ENCODE measurements at places on chromosomes 1 and 21.

- no peak for ATAC-seq
Observed at GRCh38 chr1:177891809-177892208, 78.0 kb downstream of the SEC16B start.

DNA sequence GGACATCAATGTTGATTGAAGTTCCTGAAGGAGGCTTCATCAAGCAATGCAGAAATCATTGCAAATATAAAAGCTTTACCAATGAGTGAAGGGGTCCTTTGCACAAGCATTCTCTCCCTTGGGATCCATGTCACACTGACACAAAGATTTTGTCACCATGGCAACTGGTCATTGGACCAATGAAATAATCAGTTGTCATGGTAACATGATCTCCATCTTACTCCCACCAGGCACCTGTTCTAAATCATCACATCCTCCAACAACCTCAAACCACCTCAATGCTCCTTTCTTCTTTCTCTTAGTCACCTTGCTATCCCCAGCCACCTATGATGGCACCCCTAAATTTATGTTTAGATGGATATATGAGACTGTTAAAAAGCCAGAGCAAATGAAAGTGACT is 13.5 kb upstream of the FOXJ3 start:
- no peak for ATAC-seq

GRCh38 chr21:42022906-42023305 is 12.7 kb upstream of the ZBTB21 start:
- ATAC-seq, result no peak

GRCh38 chr1:30411206-30411605 is 312.2 kb downstream of the MATN1 start:
- no peak for ATAC-seq

DNA sequence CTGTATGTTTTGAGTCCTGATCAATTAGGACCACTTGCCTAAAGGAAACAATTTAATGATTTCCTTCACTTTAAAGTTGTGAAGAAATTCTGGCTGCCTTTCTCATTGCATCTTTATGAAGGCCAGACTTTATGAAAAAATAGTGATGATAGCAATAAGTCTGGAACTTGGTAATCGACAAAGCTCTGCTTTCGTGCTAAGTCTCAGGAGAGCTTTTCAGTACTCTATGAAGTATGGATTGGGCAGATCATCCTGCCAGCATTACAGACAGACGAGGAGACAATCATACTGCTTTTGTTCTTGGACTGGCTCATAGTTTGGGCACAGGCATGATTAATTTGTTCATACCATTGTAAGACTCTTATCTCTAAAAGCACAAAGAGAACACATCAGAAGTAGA is 45.5 kb upstream of the KCNJ15 start:
- ATAC-seq, result no peak

- ATAC-seq, result no peak
Observed at GRCh38 chr1:26531651-26532131, 2.1 kb downstream of the RPS6KA1 start.

GRCh38 chr1:157119008-157119407 is 19.2 kb downstream of the ETV3 start:
- ATAC-seq, result no peak

DNA sequence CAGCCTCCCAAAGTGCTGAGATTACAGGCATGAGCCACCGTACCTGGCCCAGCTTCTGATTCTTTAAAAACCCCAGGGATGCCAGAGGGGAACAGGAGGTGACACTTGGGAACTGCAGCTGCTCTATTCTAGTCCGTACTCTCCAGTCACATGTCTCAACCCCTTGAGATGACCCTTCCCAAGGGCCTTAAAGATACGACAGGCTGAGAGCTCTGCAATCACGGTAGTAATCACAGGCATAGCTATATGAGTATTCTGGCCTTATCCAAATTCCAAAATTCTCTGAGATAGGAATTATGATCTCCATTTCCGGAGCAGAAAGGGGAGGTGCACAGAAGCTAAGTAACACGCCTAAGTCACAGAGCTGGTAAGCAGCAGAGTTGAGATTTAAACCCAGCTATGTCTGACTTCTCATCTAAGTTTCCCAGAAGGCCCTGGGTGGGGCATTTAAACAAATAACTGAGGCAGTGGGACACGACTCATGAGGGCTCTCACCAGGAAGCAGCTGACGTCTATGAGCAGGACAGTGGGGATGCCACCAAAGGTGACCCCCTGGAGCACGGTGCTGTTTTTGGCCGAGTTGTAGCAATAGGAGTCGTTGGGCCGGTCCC is 5.2 kb downstream of the TMEM63A start:
- ATAC-seq, result no peak

DNA sequence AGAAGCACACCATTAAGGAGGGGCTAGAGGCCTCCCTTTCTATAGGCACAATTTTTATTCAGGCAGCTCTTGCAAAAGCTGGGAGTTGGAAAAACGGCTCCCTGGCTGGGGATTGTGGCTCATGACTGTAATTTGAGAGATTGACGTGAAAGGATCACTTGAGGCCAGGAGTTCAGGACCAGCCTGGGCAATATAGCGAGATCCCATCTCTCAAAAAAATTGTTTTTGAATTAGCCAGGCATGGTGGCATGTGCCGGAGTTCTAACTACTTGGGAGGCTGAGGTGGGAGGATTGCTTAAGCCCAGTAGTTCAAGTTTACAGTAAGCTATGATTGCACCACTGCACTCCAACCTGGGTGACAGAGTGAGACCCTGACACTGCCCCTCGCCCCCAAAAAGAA is 23.9 kb upstream of the NRDC start:
- ATAC-seq, result no peak

DNA sequence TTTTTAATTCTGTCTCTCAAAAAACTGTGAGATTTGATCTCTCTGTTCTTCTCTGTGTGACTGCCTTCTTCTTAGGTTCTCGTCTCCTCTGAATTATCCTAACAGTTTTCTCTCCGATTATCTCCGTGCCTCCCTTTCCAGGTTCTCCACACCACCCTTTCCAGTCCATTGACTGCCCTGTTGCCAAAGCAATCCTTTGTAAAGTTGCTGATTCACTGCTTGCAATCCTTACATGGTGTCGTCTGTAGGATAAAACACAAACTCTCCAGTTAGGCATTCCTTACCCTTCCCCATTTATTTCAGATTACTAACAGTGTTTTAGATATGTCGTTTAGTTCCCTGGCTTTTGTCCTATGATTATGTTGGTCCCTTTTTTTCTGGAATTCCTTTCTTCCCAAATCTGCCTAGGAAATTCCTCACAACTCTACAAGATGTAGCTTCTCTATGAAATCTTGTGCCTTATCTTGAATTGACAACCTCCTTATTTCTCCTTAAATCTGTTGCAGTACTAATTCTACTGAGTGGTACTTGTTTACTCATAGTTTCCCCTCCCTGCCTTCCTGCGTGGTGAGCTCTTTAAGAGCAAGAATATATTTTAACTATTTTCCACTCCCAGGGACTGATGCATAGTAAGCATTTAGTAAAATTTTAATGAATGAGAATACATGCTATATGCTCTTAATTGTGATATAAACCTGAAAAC is 22.3 kb downstream of the RCOR3 start:
- ATAC-seq, result no peak

- no peak for ATAC-seq
Observed at GRCh38 chr1:56301791-56302190, 277.6 kb downstream of the PLPP3 start.

- no peak for ATAC-seq
Observed at GRCh38 chr1:232715154-232715553, 85.2 kb upstream of the SIPA1L2 start.

DNA sequence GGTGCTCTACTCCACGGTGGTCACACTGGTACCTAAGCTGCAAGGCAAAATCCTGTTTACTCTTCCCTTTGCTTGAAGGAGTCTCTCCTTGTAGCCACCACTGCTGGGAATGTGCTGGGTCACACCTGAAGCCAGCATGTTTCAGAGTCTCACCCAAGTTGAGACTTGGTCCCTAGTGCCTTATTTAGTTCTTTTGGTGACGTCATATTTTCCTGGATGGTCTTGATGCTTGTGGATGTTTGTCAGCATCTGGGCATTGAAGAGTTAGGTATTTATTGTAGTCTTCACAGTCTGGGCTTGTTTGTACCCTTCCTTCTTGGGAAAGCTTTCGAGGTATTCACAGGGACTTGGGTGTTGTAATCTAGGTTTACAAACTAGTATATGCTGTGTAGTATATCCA is 5.6 kb upstream of the MTARC2 start:
- ATAC-seq, result no peak

- ATAC-seq, result no peak
Observed at GRCh38 chr1:188240772-188241406, 1412.1 kb downstream of the PLA2G4A start.

- ATAC-seq, result no peak
Observed at GRCh38 chr1:82836973-82837680, 1036.4 kb downstream of the ADGRL2 start.

DNA sequence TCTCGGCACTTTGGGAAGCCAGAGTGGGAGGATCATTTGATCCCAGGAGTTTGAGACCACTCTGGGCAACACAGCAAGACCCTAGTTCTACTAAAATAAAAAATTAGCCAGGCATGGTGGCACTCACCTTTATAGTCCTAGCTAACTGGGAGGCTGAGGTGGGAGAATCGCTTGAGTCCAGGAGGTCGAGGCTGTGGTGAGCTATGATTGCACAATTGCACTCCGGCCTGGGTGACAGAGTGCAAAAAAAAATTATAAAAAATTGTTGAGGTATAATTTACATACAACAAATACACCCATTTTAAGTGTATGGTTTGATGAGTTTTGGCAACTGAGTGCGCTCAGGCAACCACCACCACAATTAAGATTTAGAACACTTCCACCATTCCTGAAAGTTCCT is 108.5 kb upstream of the GADD45A start:
- no peak for ATAC-seq

GRCh38 chr1:189681252-189681919 is 796.3 kb downstream of the BRINP3 start:
- ATAC-seq, result no peak

DNA sequence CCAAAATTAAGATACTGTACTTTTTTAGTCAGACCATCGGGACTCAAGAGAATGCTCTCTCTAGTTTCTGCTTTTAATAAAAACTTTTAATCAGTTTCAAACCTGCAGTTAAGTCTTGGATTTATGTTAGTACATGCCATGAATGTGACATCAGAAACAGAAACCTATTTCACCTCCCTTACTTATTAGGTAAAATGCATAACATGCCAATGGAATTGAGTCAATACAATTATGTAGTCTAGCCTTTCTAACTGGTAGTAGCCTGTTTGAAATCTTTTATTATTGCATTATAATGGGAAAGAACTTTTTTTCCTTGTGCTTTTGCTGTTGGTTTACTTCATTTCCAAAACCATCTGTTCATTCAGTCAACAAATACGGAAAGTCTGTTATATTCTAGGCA is 4.8 kb downstream of the PHACTR4 start:
- no peak for ATAC-seq

GRCh38 chr1:80882553-80882952 is 918.2 kb upstream of the ADGRL2 start:
- ATAC-seq, result no peak
